NCI-H2081 (cell line): ENCODE measurements at places on chromosomes 1 and 21.
A peak's percentile ranks its signal among the peaks of the same experiment; 100 is the strongest.

DNA sequence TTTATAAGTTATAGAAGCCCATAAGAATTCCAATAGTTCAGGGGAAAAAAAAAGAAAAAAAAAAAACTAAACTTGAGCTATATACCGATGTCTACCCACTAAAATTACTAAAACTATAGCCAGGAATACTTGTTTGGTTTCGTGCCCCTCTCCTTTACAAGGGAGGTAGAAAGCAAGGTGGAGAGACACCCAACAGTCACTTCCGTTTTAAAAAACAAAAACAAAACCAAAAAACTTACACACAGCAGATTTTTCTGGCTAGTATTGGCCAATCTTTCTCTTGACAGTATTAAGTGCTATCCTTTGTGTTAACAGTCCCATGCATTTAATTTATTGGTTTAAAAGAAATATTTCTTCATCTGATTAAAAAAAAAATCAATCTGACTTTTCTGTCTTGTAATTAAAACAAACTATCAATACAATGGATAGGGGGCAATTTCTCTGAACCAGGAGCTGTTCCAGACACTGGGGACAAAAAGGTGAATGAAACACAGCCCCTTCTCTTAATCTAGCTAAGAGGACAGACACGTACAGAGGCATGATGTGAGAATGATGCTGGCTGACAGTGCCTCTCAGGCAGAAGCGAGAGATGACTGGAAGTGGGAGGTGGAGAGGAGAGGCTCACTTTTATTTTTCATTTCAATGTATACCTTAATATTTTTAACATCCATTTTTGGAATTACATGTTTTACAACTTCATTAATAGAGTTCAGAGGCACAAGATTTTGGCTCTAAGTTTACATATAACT, 214.8 kb downstream of the RERE start:
- peak; percentile 52 for DNase-seq

GRCh38 chr1:18727956-18728355, 97.3 kb downstream of the PAX7 start:
- DNase-seq: no peak

DNA sequence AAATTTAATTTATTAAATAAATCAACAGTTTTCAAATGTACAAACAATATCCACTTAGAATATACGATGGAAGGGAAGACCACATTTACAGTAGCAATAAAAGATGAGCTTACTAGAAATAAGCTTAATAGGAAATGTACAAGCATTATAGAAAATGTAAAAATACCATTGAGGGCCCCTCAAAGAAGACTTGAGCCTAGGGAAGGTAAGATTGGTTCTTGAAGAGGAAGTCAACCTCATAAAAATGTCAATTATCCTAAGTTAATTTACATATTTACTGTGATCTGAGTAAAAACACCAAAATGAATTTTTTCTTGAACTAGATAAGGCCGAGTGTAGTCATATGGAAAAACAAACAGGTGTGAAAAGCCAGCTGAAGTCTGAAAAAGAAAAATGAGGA, 39.7 kb upstream of the TRIM67 start:
- DNase-seq: no peak

DNA sequence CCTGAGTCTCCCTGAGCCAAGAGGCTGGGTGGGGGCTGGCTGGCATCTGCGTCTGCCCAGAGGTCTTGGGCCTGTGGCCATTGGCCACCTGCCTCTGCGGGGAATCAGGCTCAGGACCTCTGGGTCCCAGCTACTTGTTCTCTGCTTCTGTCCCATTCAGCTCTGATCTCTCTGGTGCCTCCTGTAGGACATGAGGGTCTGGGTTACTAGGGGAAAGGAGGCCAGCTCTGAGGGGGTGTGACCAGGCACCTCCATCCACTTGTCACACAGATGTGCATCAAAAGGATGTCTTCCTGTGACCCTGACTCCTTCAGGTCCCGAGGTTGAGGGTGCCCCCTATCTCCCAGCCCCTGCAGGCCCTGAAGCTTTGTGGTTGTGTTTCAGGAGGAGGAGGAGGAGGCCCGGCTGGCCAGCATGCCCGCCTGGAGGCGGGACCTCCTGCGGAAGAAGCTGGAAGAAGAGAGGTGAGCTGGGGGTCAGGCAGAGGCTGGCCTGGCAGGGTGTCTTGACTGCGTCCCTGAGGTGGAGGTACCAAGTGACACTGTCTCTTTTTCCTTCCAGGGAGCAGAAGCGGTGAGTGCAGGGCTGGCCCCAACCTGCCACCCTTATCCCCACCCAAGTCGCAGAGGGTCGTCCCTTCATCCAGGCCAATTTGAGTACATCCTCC, 9.0 kb downstream of the TNFRSF25 start:
- no peak for DNase-seq

- DNase-seq: no peak
Observed at GRCh38 chr1:153475282-153475681, 14.8 kb upstream of the S100A7 start.

DNA sequence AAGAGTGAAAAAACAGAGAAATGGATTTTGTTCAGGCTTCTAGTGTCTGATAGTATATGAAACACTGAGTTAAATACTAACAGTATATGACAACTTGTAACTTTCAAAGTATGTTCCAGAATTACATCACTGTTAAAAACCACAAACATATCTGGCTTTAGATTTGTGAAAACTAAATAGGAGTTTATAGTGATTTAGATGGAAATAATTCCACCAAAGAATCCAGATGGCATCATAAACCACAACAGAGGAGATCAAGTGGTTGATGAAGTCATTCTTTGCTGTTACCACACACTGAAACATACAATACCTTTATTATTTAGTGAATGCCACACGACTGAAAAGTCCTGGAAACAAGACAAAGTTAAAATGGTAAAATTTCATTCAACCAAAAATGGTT, 37.2 kb downstream of the ALG14 start:
- no peak for DNase-seq

DNA sequence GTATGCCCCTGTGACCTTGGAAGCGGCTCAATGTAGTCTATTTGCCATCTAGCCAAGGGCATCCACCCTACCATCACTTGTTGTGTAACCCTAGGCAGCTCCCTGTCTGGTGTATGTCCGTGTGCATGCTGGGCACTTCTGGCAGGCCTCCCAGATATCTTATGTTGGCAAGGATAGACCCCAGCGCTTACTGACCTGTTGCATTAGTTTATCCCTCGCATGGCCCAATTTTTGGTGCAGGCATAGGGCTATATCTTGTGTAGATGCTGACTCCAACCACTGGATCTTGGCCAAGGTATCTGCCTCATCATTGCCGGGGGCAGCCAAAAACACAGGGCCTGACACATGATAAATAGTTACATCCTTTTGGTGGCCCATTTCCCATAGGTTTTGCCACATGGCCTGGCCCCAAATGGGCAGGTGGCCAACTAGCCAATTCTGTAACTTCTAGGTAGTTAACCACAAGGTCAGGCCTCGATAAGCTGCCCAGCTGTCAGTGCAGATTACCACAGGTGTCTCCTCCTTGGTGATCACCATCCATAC, 14.0 kb upstream of the TBX19 start:
- no peak for DNase-seq

GRCh38 chr1:3067671-3068563, 1.1 kb upstream of the PRDM16 start:
- no peak for DNase-seq

DNA sequence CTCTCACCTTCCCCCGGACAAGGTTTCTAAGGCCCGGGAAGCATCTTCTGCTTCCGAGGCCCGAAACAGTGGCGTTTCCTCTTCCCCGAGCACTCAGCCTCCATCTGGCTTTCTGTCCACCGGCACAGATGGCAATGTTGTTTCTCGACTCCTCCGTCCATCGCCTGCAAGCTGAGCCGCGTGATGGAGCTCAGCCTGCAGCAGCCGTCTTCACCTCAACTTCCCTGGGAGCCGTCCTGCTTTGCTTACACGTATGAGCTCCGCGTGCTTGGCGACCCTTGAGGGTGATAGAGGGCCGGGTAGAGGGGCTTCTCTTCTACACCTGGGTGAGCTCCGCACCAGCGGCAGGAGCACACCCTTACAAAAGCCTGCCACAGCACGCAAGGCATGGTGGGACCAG, 80.4 kb downstream of the AJAP1 start:
- no peak for DNase-seq

GRCh38 chr1:234694661-234695060, 84.7 kb upstream of the IRF2BP2 start:
- no peak for DNase-seq

- DNase-seq: no peak
Observed at GRCh38 chr1:8903908-8904650, 25.6 kb upstream of the ENO1 start.

DNA sequence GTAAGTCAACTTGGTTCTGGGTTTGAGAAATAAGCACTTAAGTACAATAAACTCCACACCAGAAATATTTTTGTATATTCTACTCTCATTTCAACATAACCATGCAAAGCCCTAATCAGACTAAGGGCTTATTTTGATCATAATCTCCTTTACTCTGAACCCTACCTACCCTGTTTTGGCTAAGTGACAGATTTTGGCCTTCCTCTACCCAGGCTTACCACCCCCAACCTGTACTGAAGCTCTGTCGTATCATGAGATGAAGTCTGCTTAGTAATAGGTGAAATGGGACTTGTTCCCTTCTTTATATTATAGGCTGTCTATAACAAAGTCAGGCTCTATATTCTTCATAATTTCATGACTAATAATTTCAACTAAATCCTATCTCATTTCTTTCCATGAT, 135.5 kb downstream of the RERE start:
- no peak for DNase-seq

DNA sequence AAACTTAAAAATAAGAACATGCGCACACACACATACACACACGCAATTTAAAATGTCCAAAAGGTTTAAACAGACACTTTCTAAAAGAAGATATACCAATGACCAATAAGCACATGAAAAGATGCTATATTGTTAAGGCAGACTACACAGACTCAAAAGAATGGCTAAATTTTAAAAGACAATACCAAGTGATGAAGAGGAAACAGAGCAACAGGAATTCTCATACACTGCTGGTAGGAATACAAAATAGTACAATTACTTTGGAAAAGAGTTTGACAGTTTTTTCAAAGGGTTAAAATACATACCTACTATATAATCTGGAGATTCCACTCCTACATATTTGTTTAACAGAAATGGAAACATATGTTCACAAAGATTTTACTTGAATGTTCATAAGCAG, 239.6 kb upstream of the SAMSN1 start:
- no peak for DNase-seq

DNA sequence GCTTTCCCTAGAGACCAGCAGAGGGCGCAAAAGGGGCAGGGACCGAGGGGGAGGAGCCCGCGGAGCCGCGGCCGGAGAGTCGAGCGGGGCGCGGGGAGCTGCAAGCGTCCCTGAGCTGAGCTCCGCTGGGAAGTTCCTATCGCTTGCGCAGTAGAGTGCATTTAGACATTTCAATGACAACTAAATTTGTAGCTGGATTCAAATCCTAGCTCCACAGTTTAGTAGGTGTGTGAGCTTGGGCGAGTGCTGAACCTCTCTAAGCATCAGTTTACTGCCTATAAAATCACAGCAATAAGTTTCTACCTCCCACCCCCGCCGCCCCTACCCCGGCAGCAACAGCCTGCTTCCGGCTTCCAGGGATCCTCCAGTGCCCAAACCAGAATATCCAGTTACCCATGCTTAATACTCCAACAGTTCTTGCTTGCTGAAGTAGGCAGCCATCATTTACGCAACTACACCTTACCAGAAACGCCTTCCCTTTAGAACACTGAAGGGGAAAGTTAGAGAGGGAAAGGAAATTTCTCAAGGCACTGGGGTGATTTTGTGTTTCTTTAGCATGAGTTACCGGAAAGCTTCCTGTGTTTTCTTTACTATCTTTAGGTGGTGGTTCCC, 9.1 kb downstream of the TLR5 start:
- peak; percentile 83 for DNase-seq

DNA sequence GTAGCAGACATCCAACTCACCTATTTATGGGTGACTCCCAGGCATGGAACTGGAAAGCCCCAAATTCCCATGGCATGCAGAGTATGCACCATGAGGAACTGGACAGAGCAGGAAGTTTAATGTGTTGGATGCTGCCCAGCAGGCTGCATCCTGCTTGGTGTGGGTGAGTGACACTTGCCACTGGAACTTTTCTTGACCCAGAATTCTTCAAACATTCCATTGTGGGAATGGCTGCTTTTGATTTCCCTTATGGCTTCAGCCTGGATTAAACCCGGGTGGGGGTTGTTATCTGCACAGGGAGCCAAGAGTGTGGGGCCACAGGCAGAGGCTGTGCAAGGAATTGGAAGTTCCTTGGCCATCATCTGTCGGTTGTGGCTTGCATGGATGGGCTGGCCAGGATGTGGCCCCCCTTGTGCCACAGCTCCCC, 26.9 kb upstream of the BACE2 start:
- DNase-seq: no peak

DNA sequence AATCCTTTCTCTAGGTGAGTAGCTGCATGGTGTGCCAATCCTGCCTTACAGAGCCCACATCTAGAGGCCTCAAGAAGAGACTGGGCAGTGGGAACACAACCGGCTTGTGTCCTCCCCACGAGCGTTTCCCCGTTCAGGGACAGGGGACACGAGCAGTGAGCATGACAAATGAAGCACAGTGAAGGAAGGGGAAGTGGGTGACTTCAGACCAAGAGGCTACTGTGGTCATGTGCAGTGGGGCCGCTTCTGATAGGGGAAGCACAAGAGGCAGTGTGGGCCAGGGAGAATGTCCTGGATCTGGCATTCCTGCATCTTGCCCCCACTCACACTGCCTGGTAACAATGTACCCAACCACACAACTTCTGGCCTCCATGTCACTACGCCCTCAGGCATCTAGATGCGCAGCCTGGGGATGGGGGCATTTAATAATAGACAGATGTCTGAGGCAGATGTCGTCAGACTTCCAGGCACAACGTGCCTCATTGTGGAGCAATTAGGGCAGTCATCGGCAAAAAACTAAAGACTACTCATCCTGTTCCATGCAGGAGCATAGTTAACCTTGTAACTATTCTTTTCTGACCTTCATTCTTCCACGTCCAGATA, 155.6 kb upstream of the NBPF11 start:
- no peak for DNase-seq

GRCh38 chr1:116934586-116935207, 25.0 kb downstream of the PTGFRN start:
- no peak for DNase-seq

- DNase-seq: no peak
Observed at GRCh38 chr1:205961405-205961804, 18.1 kb upstream of the SLC26A9 start.

- no peak for DNase-seq
Observed at GRCh38 chr1:119081700-119082099, 58.8 kb downstream of the WARS2 start.

GRCh38 chr1:203145321-203146041, 18.0 kb downstream of the ADORA1 start:
- DNase-seq: no peak

GRCh38 chr1:205600085-205600484, 31.7 kb downstream of the ELK4 start:
- no peak for DNase-seq

DNA sequence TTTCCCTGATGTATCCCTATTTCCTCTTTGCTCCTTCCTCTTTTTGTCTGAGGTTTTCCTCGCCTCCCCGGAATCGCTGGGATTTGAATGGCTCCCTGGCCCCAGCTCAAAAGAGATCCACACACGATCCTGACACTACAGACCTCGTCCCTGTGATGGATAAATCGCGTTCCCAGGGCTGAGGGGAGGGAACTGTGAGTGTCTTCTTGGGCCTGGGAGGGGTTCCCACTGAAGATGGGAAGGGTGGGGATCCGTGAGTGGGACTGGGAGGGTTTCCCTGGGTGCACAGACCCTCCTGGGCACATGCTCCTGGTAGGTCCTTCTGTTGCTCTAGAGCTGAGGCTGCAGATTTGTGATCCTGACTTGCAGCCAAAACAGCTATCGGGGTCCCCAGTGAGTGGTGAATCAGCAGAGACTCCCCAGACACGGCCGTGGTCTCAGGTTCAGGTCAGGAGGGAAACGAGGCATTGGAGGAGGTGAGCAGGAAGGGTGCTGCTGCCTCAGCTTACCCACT, 591.0 kb downstream of the PTPRU start:
- DNase-seq: no peak

GRCh38 chr1:159925719-159926078, 392 bp upstream of the TAGLN2 start:
- DNase-seq: no peak
